ENCODE measurements at places on chromosomes 13 and 19.

DNA sequence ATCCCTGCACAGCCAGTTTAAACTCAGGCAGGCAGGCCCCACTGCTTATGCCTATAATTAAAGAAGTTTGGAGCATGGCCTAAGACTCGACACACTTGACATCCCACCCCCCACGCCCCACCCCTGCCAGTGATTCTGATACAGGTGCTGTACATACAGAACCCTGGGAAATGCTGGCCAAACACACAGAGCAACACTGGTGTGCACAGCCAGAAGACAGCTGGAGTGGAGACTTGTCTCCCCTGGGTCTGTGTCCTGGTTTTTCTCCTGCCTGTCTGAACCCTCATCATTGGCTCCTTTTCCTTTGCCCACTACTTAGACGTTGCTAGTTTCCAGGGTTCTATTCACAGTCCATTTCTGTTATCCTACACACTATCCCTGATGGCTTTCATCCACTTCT is 76.8 kb downstream of the DLEU7 start:
- DNase-seq, result no peak

- no peak for DNase-seq
Measured at GRCh38 chr19:5652261-5652660, 28.1 kb downstream of the MICOS13 start.

GRCh38 chr13:113184568-113185440 is 23.7 kb downstream of the PCID2 start:
- DNase-seq, result no peak

DNA sequence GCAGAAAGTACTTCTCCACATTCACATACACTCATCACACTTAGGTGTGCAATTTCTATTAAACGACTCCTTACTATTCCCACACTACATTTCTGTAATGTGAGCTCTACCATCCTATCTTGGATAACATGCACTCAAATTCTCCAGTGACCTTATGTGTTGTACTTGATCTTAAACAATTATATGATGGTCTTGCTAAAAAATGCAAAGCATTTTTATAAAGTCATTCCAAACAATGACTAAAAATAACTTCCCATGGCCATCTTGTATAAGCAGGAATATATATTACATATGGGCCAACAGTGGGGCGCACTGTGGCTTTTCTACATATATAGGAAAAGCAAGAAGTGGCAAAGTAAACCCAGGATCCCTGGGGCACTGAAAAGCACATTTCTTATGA is 155.5 kb downstream of the FLT1 start:
- no peak for DNase-seq

DNA sequence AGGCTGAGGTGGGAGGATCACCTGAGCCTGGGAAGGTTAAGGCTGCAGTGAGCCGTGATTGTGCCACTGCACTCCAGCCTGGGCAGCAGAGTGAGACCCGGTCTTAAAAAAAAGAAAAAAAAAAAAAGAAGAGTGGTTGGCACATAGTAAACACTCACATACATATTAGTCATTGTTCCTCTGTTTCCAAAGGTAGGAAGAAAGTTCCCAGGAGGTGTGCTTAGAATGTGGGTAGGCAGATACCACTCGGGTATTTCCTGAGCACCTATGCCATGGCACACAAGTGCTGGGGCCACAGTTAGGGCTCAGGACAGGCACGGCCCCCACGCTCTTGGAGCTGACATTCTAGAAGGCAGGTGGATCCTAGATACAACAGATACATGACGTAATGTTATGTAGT is 41.4 kb downstream of the SIPA1L3 start:
- DNase-seq, result no peak

GRCh38 chr13:110408286-110408685 is 101.2 kb downstream of the COL4A2 start:
- DNase-seq, result no peak

DNA sequence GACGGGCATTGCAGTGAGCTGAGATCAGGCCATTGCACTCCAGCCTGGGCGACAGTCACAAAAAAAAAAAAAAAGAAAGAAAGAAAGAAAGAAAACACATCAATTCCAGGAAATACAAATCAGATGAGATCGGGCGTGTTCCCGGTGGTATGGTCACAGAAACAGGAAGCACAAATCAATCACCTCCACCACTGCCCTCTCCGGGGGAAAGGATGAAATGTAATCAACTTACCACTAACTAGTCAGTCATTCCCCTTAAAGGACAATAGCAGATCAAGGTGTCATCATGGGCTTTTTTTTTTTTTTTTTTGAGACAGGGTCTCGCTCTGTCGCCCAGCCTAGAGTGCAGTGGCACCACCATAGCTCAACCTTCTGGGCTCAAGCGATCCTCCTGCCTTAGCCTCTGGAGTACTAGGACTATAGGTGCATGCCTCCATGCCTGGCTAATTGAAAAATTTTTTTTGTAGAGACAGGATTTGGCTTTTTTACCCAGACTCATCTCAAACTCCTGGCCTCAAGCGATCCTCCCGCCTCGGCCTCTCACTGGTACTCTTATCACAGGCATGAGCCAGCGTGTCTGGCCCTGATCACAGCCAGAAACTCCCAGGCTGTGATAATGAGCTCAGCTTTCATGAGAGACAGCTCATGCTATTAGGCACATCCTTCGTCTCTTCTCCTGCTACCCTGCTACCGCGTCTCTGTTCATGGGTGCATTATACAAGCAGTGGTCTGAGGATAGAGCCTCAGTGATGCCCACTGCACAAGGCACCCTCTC is 6.8 kb upstream of the DPRX start:
- DNase-seq, result no peak

DNA sequence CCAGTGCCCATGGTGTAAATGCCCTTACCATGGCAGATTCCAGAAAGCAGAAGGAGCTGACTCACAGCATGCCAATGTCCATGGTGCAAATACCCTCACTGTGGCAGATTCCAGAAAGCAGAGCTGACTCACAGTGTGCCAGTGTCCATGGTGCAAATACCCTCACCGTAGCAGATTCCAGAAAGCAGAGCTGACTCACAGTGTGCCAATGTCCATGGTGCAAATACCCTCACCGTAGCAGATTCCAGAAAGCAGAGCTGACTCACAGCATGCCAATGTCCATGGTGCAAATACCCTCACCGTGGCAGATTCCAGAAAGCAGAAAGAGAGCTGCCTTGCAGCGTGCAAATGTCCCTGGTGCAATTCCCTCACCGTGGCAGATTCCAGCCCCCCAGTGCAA is 163.8 kb upstream of the SOX1 start:
- DNase-seq, result no peak

DNA sequence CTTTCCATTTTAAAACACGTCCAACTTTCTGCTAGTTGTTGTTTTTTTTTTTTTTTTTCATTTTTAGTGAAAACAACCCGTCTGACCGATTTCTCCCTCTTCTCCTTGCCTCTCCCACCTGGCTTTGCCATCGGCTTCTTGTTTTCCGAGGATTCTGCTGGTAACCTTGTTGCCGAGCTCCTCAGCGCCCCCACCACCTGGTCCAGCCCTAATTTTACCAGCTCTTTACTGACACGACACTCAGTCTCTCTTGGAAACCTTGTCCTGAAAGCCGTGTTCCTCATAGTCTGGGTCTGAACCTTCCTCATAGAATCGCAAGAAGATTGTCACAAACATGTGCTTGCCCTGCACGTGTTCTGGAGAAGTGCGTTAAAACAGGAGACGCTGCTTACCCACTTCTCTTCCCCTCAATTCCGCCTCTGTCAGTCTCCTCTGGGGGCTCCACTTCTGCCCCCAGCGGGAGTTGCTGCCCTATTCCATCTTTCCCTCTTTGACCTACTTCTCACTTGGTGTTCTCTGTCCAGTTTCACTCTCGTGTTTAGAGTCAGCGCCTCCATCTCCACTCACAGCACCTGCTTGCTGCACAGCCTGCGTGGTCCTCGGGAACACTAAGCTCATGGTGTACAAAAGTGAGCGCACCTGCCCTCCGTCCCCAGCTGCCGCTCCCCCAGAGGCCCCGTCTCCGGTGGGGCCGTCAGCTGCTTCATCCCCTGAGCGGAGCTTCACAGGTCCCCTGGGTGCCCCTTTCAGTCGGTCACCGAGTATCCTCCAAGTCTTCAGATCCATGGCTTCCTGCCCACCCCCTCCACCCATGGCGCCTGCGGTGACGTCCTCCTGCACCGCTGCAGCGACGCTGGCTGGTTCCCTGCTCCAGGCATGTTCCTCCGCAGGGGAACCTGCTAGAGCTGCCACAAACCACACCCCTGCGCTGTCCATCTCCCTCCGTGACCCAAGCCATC is 65.1 kb downstream of the TM9SF2 start:
- no peak for DNase-seq

Data from stimulated activated CD4-positive, alpha-beta T cell treated with anti-CD3 and anti-CD28 coated beads, TNF-alpha, amount 100 ng/mL, for 4 hours (primary cell).